ENCODE measurements at places on chromosomes 13 and 19.

GRCh38 chr13:93473441-93474270 lies 247.0 kb downstream of the GPC6 start:
- no peak for DNase-seq

DNA sequence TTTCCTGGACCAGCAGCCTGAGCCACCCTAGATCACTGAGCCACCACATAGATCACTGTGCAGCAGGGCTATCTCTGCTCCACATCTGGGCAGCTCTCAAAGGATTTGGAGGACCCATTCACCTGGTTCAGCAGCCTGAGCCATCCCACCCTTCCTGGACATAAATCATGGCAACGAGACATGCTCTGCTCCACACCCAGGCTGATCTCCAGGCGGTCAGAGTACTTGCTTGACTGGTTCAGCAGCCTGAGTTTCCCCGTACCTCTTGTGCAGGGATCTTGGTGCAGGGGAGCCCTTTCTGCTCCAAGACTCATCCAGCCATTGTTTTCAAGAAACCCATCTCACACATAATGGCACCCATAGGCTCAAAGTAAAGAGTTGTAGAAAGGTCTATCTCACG lies 195.3 kb downstream of the LIG4 start:
- no peak for DNase-seq

DNA sequence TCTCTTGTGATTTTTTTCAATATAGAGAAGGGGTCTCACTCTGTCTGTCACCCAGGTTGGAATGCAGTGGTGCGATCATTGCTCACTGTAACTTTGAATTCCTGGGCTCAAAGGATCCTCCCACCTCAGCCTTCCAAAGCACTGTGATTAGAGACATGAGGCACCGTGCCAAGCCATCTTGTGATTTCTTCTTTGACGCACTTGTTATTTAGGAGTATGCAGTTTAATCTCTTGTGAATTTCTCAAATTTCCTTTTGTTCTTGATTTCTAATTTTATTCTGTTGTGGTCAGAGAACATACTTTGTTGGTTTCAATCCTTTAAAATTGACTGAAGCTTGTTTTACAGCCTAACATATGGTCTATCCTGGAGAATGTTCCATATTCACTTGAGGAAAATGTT lies 14.5 kb downstream of the IPO5 start:
- DNase-seq, result no peak

DNA sequence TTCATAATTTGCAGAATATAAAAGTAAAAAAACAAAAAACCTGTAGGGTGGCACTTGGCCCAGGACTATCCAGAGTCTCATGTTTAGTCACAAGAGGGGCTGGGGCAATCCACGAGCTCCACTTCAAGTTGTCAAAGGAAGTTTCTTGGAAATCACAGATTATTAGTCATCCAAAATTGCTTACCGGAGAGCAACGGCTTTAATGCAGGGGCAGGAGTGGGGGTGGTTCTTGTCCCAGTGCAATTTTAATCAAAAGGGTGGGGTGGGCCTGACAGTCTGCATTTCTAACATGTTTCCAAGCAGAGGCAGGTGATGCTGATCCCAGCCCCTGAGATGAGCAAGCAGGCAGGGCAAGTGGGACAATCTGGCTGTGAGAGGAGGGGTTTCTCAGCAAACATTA lies 233.9 kb downstream of the ABCC4 start:
- DNase-seq, result no peak

DNA sequence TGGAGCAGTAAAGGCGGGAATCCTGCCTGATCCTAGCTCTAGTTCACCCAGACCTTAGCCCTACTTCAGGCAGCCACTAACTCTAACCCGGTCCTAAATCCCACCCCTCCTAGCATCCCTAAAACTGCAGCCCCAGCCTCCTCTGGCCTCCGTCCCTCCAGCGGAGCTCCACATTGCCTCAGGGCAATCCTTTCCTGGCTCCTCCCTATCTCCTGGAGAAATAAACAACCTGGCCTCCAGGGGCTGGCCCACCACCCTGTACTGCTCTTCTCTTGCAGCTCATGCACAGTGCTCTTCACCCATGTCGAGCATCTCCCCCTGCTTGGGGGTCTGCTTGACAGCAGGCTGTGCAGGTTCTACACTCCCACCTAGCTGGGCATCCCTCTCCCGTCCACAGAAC lies 6.7 kb downstream of the POU2F2 start:
- DNase-seq, result no peak

DNA sequence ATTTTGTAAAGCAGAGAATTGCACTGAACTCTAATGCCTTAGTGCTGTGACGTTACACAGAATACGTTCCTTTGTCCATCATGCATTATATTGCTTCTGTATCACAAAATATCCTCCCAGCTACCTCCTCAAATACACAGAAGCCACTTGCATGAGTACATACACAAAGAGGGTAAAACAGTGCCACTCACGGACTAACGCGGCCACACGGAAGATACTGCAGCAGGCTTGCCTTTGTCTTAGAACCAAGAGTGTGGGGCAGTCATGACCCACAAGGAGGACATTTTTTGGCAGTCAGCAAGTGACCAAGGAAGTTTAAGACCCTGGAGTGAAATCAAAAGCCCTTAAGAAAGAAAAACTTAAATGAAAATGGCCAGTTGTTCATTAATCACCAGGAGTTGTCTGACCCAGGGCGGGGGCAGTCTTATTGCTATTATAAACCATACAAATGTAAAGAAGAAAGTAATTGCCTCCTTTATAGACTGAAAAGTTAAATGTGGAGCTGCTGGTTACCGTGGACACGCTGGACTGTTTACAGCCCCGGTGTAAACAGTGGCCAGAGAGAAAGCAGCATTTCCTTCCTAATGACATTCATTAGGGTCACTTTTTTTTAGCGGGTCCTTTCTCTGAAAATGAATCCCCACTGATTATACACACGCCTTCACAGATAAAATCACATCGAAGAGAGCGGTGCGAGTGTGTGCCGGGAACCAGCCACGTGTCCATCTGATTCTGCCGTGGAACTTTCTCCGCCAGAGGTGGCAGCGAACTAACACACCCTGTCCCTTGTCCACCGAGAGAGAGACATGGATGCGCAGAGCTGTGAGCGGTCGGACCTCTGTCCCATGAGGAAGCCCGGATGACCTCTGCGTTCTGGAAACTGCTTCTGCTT lies 66.8 kb downstream of the SOX1 start:
- no peak for DNase-seq

DNA sequence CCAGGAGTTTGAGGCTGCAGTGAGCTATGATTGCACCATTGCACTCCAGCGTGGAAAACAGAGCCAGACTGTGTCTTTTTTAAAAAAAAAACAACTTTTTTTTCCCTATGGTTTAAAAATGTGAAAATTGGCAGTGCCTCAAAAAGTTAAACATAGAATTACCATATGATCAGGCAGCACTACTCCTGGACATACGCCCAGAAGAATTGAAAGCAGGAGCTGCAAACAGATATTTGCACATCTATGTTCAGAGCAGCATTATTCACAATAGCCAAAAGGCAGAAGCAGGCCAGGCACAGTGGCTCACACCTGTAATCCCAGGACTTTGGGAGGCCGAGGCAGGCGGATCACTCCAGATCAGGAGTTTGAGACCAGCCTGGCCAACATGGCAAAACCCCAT lies 3.8 kb upstream of the RETN start:
- no peak for DNase-seq

DNA sequence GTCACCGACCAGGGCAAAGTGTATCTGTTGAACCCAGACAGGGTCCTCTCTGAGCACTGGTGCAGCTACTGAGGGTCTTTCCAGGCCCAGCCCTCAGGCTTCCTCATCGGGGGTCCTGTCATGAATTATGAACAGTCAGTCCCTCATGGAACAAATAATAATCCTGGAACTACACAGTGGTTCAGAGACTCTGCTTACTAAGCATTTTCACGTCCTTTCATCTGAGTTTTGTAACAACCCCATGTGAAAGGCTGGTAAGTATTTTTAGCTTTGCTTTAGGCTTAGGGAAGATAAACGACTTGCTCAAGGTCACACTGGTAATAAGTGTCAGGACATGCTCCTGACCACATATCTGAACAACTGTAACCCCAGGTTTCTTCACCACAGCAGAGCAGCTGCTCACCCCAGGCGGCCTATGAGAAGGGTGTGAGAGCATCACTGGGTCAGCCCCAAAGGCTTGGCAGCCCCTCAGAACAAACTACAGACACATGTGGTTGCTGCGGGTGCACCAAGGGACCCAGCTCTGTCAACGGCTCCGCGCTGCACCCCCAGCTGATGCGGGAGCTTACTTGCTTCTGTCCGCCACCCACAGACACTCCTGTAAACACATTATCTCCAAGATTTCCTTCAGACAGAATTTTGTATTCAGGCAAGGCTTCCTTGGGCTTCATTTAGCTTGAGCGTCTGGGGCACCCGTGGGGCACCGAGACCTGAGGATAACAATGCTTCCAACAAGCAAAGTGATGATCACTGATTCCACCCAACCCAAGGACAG lies 19.4 kb upstream of the GSX1 start:
- DNase-seq, result no peak

DNA sequence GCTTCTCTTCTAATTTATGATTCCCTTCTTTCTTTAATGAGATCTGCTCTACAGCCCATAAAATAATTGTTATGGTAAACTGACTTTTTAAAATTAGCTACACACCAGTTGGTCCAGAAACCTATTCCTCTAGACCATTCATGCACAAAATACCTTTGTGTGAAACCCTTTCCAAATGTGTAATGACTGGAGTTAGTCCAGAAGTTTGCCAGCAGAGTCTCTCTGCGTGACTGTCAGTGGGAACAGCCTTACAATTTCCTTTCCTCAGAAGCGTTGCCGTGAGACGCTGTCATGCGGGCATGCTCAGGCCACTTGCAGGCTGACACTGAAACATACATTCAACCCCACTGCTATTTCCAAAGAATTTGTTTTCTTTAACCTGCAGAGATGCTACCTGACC lies 965.2 kb downstream of the PCDH9 start:
- no peak for DNase-seq

DNA sequence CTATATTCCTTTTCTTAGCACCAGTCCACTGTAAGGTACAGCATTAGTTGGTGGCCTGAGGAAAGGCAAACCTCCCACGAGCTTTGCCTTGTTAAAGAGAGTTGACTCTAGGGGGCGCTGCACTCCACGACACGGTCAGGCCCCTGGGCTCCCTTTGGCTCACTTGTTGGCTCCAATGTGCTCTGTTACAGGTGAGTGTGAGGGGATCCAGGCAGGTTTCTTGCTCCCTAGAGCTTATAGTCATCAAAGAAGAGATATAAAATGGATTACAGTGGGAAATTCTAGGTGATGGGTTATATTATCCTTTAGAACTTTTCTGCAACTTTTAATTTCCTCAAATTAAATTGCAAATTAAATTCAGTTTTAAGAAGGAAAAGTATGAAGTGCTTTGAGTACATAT lies 3.7 kb downstream of the WDR87 start:
- DNase-seq, result peak; percentile 91

DNA sequence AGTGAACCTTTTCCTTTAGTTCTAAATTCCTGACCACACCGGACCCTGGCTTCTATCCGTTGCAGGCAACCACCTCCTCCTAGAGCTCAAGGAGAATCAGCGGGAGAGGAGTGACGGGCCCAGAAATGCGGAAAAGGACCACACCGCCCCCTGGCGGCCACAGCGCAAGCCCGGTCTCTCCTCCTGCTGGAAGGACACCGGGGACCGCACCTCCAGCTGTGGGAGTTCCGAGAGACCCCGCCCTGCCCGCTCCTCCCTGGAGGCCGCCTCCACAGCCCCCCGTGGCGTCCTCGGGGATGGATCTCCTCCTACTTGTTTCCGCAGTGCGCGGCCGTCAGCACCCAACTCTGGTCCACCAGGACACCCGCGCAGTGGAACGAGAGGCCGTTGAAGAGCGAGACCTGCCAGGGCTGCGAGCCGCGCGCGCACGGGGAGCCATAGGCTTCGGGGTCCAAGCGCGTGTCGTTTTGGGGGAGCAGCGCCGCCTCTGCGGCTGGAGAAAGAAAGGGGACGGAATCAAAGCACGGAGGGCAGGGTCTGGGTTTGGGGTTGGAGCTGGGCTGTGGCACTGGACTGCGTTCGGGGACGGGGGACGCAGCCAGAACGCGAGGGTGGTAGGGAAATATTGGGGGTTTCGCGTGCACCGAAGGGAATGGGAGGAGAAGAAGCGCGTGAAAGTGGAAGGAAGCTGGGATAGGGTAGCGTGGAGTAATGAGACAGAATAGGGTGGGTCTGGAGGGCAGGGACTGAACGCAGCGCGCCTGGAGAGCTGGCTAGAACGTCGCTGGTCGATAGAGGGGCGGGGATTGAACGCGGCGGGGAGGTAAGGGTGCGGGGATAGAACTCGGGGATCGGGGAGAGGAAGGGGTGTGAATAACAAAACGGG lies 2.5 kb downstream of the KLK10 start:
- peak; percentile 86 for DNase-seq

GRCh38 chr13:40966298-40966697 lies 52.8 kb downstream of the ELF1 start:
- no peak for DNase-seq

- DNase-seq, result no peak
These were observed 386.6 kb downstream of the DIAPH3 start for GRCh38 chr13:59776924-59777690.

DNA sequence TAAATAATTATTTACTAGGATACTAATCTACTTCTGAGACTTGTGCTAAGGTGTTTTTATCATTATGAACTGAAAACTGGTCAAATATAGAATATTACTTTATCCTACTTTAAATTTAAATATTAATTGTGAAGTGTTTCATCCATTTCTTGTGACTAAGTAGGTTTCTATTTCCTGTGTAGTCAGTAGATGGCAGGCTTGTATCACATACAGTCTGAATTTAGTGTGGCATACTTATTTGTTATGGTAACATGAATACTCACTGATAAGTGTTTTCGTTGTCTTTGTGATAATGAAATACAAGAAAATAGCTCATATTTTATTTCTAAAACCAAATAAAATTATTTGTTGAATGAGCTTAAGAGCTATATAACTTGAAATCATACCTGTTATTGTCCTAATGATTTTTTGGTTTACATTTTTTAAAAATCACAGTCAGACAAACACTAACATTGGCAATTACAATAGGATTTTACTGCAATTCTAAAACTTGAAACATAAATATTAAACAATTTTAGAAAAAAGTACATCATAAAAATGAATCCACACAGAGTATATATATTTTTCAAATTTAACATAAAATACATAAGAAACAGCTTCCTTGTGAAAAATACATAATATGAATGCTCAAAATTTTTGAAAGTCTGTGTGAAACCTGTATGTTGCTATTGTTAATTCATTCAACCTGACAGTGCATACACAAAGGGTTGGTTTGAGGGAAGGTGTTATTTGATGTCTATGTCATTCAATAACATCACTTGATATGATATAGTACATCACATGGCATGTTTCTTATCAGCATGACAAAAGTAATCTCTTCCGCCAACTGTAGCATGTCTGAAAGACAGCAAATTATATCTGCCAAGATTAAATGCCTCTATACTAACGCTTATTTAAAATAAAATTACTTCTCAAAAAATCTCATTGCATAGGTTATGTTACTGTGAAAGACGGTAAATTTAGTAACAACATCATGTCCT lies 904.8 kb upstream of the PCDH20 start:
- DNase-seq, result no peak

GRCh38 chr13:43652760-43653159 lies 134.0 kb downstream of the ENOX1 start:
- DNase-seq, result no peak

GRCh38 chr19:56991912-56992311 lies 127.9 kb upstream of the USP29 start:
- DNase-seq, result no peak

Measured in activated CD4-positive, alpha-beta T cell treated with anti-CD3 and anti-CD28 coated beads for 48 hours (primary cell).